ENCODE measurements at places on chromosomes 5 and 9. TPM values are rescaled to one million over a fixed set of nuclear protein-coding genes. Genes with fewer than 3 reads are reported as not detected.

Gene ZBTB5
- 7.3 TPM for total RNA-seq

Gene SERINC5
- total RNA-seq: 9.5 TPM

Gene JAK2
- 9.5 TPM for total RNA-seq

Gene SH3RF2
- 7.7 TPM for total RNA-seq

Gene ROPN1L
- total RNA-seq: 0.14 TPM

Gene F12
- total RNA-seq: 0.89 TPM

Gene SLC1A1
- total RNA-seq: 18.7 TPM

Gene SPATA9
- total RNA-seq: 0.46 TPM

Gene PCDHB9
- total RNA-seq: 0.18 TPM

Gene NPDC1
- 27.3 TPM for total RNA-seq

Gene GMCL2
- not detected for total RNA-seq

Gene MELK
- total RNA-seq: 3.0 TPM

Gene ST8SIA4
- total RNA-seq: 20.9 TPM

Gene EGR1
- 2.1 TPM for total RNA-seq

Gene ZNF300
- 7.4 TPM for total RNA-seq

Gene AK8
- under 0.01 TPM for total RNA-seq

Gene ENTPD2
- total RNA-seq: not detected

Gene IFNB1
- 0.30 TPM for total RNA-seq

Gene PCDHGB7
- 8.3 TPM for total RNA-seq

Gene CNTFR
- not detected for total RNA-seq

Gene FST
- total RNA-seq: 12.9 TPM

Gene ESM1
- total RNA-seq: 106 TPM

Gene CXXC5
- 63.5 TPM for total RNA-seq

Gene CTSV
- total RNA-seq: 0.74 TPM

Gene NMUR2
- not detected for total RNA-seq

Gene TMEM215
- not detected for total RNA-seq

Gene MRNIP
- 14.5 TPM for total RNA-seq
